Fibroblast of lung (primary cell): ENCODE measurements at places on chromosomes 16 and 17. TPM values are rescaled to one million over a fixed set of nuclear protein-coding genes. Genes with fewer than 3 reads are reported as not detected.

DNA sequence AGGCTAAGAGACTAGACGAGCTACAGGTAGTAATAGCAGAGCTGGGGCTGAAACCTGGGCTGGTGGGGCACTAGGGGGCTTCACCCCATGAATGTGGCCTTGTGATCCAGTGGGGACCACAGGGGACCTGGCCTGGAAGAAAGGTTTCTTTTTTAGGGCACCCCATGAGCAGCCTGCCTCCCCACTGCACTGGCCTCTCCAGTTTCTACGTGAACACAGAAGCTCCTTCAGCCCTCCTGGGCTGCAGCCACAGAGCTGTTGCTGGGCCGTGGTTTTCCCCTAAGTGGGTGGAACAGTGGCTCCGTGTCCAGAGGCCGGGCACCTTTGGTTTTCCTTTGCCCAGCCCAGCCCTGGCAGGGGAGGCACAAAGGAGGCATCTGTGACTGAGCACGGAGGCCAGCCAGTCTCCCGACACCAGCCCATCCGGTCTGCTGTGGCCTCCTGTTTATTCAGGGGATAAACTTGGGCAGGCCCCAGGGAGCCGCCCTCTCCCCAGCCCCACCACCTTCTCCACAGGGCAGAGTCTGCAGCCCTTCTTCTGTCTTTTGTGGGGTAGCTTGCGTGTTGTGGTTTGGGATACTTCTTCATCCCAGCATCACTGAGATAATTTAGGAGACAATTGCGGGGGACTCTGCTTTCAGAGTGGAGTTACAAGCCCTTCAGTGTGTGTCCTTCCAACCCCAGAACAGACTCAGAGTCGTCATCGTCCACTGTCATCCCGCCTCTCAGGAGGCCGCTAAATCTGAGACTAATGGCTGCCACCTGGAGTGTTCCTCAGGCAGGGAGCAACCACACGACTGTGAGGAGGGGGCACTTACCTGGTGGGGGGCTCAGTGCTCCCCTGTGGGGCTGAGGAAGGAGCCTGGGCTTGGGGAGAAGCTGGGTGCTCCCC, 85.3 kb downstream of the RAB11FIP4 start:
- no peak for DNase-seq
- H3K4me3 ChIP-seq, result no peak overlapping the region
- H3K4me1 ChIP-seq, result no peaks in the 10 kb centered on the region
- no peak overlapping the region for H3K27ac ChIP-seq

ERN2 gene
- under 0.01 and 0.83 TPM in 2 replicates for total RNA-seq

SERPINF2 gene
- total RNA-seq, result under 0.01 and 0.17 TPM in 2 replicates

- no peak overlapping the region for H3K4me3 ChIP-seq
- H3K27ac ChIP-seq, result no peak overlapping the region
- peak; percentile 49 for DNase-seq
- H3K27me3 ChIP-seq, result no peaks in the 10 kb centered on the region
Observed at GRCh38 chr17:56995766-56996165, 17.8 kb downstream of the SCPEP1 start.

GRCh38 chr17:56478836-56479447, 114.6 kb upstream of the NOG start:
- H3K4me3 ChIP-seq, result no peak overlapping the region
- H3K27me3 ChIP-seq, result no peaks in the 10 kb centered on the region
- DNase-seq, result peak; percentile 19
- no peak overlapping the region for H3K27ac ChIP-seq
- H3K4me1 ChIP-seq, result no peaks in the 10 kb centered on the region
- no peaks in the 10 kb centered on the region for H3K36me3 ChIP-seq

PEMT gene
- total RNA-seq, result 17.5 and 18.0 TPM in 2 replicates

PRSS27 gene
- 1.0 and 1.2 TPM in 2 replicates for total RNA-seq
